ENCODE measurements at places on chromosomes 6 and 20.
A peak's percentile ranks its signal among the peaks of the same experiment; 100 is the strongest.

GRCh38 chr20:44309763-44310663 lies 989 bp downstream of the FITM2 start:
- H3K27ac ChIP-seq: peak overlapping the region; percentile 98
- H3K27me3 ChIP-seq: peaks cover 4% of the 10 kb centered on the region
- H3K36me3 ChIP-seq: peaks cover 9% of the 10 kb centered on the region

GRCh38 chr6:79353226-79353625 lies 118.7 kb upstream of the HMGN3 start:
- H3K36me3 ChIP-seq: peaks cover 2% of the 10 kb centered on the region
- H3K4me3 ChIP-seq: no peak overlapping the region
- H3K4me1 ChIP-seq: no peaks in the 10 kb centered on the region

DNA sequence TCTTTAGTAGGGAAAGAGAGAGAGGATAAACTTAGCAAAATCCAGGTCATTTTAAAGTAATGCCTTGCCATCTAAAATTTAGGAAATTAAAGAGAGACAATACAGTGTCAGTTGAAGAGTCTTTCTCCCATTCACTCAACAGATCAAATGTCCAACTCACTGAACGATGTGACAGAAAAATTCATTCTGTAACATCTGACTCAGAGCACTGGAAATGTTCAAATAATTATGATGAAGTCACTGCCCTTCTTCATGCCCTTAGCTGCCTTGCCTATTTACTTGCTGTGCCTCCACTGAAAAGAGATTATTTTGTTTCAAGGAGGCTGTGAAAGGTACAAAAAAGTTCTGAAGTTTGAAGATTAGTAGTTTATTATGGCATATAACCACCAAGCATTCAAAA lies 434.8 kb downstream of the ADGRB3 start:
- no peaks in the 10 kb centered on the region for H3K4me1 ChIP-seq
- no peak for DNase-seq
- no peak overlapping the region for H3K27ac ChIP-seq
- no peak overlapping the region for H3K4me3 ChIP-seq

- H3K27me3 ChIP-seq: no peaks in the 10 kb centered on the region
- H3K27ac ChIP-seq: no peak overlapping the region
- no peak overlapping the region for H3K4me3 ChIP-seq
- DNase-seq: no peak
- H3K36me3 ChIP-seq: no peaks in the 10 kb centered on the region
- peaks cover 5% of the 10 kb centered on the region for H3K4me1 ChIP-seq
Measured at GRCh38 chr20:60268491-60268890, 310.3 kb downstream of the CDH26 start.

GRCh38 chr6:1952740-1953360 lies 292.6 kb downstream of the GMDS start:
- H3K27me3 ChIP-seq: no peaks in the 10 kb centered on the region
- H3K4me3 ChIP-seq: no peak overlapping the region
- peaks cover 12% of the 10 kb centered on the region for H3K36me3 ChIP-seq
- H3K27ac ChIP-seq: no peak overlapping the region

Measured in activated naive CD8-positive, alpha-beta T cell treated with anti-CD3 and anti-CD28 coated beads, Interleukin-2, amount 50 U/mL, for 24 hours (primary cell).